ENCODE measurements at places on chromosomes 12 and 14.

DNA sequence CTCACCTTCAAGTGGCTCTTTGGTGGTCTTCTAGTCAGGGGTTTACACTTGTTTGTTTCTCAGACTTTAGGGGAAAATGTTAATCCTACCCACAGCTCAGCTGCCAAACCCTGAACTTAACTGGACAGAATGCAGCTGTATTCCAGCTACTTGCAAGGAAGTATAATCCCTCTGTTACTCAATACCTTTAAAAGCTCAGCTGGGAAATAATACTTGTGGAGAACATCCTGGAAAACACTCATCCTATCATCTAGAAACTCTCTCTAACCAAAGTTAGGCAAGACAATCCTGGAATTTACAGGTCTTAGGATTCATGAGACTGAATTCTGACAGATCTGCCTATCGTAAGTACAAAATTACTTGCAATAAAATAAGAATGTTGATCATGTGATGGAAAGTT lies 404.1 kb downstream of the ADAMTS20 start:
- no peak for DNase-seq

- DNase-seq = no peak
Observed at GRCh38 chr14:37587881-37588666, 7.0 kb downstream of the FOXA1 start.

DNA sequence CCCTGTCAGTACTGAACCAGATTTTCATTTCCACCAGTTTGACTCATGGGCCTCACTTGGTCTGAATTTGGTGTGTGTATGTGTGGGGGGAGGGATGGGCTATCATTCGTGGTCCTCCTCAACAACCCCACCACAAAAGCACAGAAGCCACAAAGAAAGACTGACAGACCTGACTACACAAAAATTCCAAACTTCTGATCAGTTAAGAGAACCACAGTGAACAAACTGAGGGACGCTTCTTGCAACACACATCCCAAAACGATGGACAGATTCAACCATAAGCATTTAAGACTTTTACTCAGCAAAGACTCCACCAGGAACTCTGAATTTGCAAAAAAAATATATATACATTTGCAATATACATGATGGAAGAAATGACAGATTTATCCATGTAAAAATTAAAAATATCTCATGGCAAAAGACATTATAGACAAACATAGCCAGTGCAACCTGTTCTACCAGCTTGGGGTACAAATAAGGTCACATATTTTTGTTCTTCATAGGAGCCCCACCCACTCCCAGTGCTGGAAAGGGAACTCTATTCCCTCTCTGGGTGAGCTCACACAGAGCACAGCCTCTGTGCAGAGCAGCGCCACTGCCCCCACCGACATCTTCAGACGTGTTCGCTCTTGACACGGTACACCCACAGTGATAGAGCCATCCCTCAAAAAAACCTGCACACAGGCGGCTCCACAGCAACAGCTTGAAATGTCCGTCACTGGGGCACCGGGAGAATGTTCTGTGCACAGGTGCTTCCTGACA lies 49.7 kb downstream of the JAG2 start:
- DNase-seq = no peak

DNA sequence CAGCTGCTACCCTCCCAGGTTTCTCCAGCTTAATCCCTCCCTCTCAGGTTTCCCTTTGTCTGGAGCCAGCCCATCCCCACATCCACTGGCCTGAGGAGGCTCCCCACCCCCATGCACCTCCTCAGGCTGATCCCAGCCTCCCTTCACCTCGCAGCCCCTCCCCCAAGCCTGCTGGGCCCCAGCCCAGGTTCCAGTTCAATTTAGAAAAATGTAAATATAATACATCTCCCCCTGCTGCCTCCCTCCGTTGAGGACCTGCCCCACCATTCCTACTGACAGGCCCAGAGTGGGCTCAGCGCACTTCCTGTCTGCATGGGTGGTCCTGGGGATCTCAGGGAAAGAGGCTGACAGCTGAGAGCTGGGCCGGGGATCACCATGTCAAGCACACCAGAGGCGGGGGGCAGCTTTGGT lies 155.8 kb downstream of the NTF3 start:
- DNase-seq = no peak

- no peak for DNase-seq
Observed at GRCh38 chr14:99190696-99191394, 81.2 kb downstream of the BCL11B start.

GRCh38 chr14:68893566-68893965 lies 85.5 kb downstream of the ACTN1 start:
- DNase-seq = no peak
